GM12865 (cell line): ENCODE measurements at places on chromosomes 16 and 17.

- DNase-seq, result no peak
These were observed 51.5 kb upstream of the CBX4 start for GRCh38 chr17:79890706-79891105.

GRCh38 chr16:804193-805048 is 3.9 kb upstream of the GNG13 start:
- DNase-seq, result no peak

- no peak for DNase-seq
These were observed 46.8 kb upstream of the MRTFB start for GRCh38 chr16:14024283-14024682.

DNA sequence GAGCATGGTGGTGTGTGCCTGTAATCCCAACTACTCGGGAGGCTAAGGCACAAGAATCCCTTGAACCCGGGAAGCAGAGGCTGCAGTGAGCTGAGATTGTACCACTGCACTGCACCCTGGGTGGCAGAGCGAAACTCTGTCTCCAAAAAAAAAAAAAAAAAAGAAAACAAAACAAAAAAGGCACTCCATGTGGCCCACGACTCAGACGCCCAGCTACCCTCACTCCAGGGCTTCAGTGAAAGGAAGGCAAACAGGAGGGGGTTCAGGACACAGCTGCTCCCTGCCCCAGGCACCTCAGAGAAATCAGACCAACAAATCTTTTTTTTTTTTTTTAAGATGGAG is 91.7 kb downstream of the LITAF start:
- no peak for DNase-seq

DNA sequence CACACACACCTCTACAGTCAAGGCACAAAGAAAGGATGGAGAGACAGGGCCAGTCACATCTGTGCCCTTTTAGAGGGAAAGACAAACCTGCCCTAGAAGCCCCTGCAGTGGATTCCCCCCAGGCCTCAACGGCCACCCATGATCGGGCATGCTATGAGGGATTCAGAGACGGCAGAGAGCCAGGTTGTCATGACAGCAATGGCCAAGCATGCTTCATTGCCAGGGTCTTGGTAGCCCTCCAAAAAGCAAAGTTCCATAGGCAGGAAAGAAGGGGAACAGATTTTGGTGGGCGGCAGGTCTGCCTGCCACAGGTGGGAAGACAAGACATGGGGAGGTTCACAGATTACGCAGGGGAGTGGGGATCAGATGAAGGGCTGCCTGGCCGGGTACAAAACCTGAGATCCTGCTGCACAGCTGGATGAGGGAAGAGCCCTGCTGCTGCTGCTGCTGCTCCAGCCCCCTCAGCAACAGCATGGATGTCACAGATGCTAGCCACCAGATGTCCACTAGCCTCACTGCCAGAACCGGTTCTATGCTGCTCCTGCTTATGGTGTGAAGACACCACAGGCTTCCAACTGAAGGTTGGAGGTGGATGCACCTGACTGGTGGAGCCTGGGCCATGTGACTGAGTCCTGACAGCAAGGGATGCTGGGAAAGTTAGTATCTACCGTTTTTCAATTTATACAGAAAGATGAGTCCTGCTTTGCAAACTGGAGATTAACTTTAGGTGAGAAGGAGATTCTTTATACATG is 17.8 kb downstream of the ACTG1 start:
- DNase-seq, result peak; percentile 39

GRCh38 chr16:24253192-24253591 is 2.9 kb upstream of the CACNG3 start:
- DNase-seq, result peak; percentile 73

DNA sequence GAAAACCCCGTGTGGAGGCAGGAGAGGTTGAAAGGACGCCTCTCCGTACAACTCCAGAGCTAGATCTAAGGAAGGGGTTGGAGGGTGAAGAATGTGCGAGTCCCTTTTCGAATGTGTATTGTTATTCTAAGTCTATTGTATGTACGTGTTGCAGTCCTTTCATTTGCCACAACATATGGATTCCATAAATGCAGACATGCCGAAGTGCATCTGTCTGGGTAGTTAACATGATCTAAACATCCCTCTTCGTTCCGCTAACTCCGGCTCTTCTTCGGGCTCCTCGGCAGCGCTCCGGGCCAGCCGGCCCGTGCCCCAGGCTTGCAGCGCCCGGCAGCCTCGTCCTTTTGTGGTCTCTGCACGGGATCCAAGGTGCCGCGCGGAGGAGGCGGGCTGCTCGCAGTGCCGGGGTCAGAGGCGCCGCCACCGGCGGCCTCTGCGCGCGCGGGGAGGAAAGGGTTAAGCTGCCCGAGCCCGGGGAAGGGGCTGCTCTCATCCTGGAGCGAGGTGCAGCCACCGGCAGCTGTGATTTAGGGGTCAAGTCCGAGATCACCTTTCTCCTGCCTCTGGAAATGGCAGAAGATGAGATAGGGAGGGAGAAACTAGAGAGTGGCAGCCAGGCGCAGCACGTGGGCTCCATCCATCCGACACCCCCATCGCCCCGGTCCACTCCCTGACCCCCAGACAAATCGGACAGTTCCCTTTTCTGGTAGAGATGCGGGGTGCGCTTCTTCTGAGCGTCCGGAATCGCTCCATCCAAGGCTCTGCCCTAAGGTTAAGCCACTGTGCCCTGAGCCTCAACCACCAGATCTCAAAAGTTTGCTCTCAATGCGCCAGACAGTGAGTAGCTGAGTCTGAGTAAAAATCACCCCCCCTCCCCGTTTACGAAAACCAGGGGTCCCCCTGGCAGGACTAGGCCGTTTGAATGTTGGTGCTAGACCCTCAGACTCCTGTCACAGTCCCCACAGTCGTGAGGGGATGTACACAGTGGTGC is 15.1 kb upstream of the ZFHX3 start:
- no peak for DNase-seq

DNA sequence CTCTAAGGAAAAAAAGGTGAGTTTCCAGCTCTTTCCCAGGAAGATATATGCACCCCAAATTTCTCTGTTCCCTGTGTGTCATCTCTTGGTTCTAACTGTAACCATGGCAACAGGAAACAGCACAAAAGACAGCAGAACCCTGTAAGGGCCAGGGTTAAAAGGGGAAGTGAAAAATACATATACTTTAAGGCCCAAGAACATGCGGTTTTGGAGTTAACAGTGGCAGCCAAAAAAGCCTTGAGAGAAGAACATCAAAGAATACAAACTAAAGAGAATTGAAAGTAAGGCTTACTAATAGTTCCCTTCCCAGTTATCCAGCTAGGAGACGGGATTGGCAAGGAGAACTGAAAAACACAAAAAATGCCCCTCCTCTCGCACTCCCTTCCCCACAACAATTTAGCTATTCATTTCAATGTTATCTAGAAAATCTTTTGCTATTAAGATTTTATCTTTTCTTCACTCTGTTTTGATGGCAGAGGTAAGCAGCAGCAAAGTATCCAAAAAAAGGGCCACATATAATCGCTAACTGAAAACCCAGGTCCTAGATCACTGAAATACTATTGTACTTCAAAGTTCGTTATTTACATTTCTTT is 1.5 kb downstream of the SPOP start:
- peak; percentile 94 for DNase-seq

- DNase-seq, result no peak
These were observed 9.2 kb downstream of the ARHGAP27 start for GRCh38 chr17:45423304-45423974.

DNA sequence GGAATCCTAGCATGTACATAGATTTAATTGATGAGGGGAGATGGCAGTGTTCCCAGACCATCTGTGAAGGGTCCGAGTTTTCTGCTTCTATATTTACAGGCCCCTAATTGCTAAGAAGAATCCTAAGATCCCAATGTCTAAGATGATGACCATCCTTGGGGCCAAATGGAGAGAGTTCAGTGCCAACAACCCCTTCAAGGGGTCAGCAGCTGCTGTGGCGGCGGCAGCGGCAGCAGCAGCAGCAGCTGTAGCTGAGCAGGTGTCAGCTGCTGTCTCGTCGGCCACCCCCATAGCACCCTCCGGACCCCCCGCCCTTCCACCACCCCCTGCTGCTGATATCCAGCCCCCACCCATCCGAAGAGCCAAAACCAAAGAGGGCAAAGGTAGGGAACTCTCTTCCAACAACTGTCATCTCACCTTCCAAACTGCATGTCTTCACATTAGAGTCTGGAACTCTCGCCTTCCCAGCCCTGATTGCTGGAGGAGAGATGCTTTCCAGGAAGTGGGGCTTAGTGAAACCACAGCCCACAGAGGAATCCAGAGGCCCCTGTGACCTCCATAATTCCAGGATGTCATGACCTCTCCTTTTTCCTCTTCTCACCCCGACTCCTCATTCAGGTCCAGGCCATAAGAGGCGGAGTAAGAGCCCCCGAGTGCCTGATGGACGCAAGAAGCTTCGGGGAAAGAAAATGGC is 4.7 kb downstream of the CHD3 start:
- no peak for DNase-seq

DNA sequence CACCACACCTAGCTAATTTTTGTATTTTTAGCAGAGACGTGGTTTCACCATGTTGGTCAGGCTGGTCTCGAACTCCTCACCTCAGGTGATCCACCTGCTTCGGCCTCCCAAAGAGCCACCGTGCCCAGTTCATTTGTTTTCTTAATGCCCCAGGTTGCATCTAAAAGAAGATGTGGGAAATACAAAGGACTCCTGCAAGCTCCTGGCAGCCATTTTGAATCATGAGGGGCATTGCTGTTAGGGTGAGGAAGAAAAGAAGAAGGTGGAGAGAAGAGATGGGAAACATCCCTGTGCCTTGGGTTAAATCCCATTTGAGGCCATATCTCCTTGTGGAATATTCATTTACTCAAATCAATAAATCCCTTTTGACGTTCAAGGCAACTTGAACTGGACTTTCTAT is 365.3 kb upstream of the ERCC4 start:
- no peak for DNase-seq

DNA sequence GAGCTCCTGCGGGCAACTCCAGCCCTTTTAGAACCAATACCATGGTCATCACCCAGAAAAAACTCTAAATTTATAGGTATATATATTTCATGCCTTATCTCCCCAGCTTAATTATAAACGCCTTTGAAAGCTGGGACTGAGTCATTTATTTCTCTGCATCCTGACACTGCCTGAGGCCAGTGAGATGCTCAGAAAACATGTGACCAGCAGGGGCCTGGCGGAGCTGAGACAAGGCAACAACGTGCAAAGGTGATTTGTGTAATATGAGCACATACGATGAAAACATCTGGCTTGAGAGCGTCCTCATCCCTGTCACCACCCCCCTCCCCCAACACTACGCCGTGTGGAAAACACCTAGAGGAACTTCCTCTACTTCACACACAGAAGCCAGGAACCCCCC is 22.7 kb downstream of the NXN start:
- no peak for DNase-seq

DNA sequence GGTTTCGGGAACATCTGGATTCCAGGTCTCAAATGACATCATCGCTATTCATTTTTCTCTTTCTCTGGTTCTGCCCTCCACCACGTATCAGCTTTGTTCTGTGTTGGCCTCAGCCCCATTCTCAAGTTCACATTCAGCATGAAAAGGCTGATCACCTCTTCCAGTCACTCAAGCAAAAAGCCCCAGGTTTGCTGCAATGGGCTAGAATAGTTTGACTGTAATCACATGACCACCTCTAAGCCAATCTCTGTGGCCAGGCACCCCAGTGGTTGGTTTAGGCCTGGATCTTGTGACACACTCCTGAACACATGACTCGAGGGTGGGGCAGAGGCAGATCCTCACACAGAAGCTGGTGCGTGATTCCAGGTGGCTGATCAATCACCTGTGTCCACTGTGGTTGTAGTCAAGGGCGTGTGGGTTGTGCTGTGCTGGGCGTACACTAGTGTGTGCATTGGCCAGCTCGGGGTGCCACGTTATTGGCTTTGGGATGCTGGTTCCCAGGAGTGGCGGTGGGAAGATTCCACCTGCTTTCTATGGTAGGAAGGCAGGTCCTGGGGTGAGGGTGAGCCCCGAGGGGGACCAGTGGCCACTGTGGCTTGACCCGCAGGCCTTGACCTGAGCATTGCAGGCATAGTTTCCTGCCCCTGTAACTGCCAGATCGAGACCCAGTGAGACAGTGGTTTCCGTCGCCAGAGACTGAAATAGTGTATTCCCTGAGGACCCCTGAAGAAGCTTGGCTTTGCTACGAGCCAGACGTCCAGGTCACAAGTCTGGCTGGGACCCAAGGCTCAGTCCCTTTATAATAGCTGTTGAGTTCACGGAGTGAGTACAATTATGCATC is 12.0 kb downstream of the EEF2K start:
- DNase-seq, result peak; percentile 85

DNA sequence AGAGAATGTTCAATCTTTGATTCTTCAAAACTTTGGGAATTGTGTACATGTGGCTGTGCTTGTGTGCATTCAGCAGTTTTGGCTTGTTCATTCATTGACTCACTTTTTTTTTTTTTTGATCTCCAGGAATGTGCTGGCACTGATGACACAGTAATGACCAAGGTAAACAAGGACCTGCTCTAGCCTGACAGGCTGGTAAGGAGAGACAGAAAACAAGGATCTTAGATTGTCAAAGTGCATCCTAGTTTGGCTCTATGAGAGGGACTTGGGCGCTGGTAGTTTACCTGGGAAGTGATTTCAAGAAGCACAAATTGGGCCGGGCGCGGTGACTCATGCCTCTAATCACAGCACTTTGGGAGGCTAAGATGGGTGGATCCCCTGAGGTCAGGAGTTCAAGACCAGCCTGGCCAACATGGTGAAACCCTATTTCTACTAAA is 233.1 kb upstream of the WSCD1 start:
- no peak for DNase-seq

DNA sequence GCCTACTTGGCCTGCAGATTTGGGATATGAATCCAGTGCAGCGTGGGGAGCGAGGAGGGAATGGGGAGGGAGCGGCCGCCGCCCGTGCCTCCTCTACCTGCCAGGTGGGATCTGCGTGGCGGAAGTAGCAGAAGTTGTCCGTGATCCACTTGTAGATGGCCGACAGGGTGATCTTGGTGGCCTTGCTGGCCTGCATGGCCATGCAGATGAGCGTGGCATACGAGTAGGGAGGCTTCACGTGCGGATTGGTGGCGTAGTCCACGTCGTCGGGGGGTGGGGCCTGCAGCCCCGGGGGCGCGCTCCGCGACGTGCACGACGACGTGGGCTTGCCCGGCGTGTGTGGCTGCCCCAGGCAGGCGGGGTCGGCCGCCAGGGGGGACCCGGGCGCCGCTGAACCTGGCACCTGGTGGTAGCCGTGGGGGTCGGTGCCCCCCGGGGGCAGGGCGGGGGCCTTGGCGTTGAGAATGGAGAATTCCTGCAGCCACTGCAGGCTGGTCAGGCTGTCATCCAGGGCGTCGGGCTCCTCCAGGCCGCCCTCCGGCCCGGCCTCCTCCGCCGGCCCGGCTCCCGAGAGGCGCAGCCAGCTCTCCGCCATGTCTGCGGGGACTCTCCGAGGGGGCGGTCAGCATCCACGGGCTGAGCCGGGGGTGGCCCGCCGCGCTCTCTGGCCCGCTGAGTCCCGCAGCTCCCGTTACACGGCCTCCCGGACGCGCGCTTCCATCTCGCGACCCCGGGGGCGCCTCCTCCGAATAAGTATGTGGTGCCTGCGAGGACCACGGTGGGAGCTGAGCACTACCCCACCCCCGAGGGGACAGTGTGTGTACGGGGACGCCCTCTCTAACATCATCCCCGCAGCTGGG is 1.0 kb downstream of the FOXJ1 start:
- peak; percentile 29 for DNase-seq

DNA sequence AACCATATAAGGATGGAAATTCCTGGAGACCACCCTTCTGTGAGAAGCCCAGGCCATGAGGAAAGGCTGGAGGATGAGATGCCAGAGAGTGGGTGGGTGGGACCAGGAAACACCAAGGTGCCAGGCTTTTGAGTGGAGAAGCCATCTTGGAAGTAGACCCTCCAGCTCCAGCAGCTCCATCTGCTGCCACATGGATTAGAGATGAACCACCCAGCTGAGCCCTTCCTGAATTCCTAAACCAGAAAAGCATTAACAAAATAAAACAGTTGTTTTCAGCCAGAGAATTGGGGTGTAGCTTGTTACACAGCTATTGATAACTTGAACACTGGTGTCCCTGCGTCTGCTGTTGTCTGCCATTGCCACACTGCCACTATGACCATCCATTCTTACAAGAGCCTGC is 6.3 kb upstream of the TMEM114 start:
- DNase-seq, result no peak
